ENCODE measurements at places on chromosomes 4 and X.

GRCh38 chr4:57973819-57974218, 863.6 kb upstream of the IGFBP7 start:
- no peak for DNase-seq

DNA sequence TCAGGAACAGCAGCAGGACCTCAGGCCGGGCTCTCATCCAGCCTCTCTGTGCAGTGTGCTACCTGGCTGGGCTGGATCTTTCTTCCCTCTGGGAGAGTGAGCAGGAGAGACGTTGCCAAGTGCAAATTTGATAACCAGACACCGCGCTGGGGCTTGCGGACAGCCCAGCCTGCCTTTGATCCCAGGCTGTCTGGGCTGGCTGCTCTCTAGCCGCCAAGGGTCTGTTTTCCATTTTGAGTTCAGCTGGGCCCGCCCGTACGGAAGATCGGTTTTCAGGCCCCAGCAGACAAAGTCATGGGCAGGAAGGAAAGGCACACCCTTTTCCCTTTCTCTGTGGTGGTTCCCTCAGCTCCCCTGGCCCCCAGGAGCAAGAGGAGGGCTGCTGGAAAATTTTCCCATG, 90.2 kb downstream of the CPZ start:
- no peak for DNase-seq

DNA sequence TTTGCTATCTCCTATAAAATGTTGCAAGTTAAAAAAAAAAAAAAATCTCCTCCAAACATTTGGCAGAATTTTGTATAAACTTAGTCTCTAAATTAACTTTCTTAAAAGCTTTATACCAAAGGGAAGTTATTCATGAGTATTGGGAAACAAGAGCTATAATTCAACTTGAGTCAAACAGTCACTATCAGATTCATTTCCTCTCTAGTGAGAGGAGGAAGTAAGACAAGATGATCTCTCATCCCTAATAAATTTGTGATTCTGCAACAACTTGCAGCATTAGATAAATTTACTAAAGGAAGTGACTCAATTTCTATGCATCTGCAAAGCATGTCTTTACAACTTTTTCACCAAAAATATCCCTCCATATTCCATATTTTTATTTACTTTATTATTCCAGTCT, 135.4 kb upstream of the GNPDA2 start:
- DNase-seq: no peak

- DNase-seq: no peak
Observed at GRCh38 chrX:136271300-136271699, 20.1 kb upstream of the MAP7D3 start.

GRCh38 chr4:105430811-105431210, 43.1 kb downstream of the PPA2 start:
- no peak for DNase-seq

DNA sequence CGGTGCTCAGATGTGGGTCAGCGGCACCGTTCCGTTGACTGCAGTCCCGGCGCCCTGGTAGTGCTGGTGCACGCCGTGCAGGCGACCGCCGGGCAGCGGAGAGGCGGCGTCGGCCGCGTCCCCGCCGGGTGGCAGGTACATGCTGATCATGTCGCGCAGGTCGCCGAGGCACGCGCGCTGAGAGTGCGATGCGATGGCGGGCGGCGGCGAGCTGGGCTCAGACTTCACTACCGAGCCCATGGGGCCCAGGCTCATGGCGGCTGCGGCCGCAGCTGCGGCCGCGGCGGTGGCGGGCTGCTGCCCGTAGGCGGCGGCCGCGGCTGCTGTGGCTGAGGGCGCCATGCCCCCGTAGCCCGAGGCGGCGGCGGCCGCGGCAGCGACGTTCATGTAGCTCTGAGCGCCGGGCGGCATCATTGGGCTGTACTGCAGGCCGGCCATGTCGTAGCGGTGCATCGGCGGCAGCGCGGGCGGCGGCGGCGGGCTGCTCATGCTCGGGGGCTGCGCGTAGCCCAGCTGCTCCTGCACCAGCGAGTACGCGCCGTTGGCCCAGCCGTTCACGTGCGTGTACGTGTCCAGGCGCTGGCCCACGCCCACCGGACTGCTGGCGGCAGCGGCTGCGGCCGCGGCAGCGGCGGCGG, 1.0 kb downstream of the SOX3 start:
- DNase-seq: no peak

DNA sequence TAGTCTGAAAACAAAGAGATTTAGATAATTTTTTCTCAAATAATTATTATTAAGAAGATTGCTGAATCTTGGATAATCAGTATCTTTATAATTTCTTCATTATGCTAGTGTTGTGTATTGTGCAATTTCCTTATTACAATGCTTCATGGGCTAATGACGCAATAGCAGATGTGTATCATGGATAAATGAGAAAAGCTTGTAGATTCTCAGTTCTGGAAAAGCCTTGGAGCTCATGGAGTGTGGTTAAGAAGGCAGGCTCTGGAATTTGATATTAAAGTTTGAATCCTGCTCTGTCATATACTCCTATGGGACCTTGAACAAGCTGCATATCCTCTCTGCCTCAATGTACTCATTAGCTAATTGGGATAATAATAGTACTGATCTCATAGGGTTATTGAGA, 18.9 kb upstream of the CXCL8 start:
- no peak for DNase-seq

DNA sequence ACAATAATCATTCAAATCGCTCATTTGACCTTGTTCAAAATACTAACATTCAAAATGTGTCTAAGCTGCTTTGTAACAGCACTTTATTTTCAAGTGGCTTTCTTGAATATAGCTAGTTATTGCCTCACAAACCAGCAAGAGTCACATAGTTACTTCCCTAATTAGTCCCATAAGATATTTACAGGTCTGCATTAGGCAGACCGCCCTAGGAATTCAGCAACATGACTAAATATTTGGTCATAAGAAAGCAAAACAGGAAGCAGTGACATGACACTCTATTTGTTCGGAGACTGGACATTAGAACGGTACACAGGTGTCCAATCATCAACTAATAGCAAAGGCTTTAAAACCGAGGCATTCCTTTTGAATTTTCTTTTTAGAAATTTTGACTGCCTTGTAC, 262.0 kb downstream of the COL25A1 start:
- DNase-seq: no peak

DNA sequence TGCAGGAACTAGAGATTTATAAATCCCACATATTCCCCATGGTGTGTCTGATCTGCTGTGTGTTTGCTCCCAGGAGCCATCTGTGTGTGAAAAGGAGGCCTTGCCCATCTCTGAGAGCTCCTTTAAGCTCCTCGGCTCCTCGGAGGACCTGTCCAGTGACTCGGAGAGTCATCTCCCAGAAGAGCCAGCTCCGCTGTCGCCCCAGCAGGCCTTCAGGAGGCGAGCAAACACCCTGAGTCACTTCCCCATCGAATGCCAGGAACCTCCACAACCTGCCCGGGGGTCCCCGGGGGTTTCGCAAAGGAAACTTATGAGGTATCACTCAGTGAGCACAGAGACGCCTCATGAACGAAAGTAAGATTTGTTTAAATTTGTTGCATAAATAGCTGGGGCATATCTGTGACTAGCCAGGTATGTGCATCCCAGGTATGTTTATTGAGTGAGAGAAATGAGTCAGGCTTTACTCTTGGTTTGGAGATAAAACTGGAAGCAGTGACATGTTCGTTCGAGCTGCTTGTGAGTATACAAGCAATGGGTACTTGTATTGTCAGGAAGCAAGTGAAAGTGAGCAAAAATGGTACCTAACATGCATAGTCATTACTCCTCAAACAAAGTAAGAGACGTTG, 89.5 kb downstream of the PTTG2 start:
- DNase-seq: no peak

DNA sequence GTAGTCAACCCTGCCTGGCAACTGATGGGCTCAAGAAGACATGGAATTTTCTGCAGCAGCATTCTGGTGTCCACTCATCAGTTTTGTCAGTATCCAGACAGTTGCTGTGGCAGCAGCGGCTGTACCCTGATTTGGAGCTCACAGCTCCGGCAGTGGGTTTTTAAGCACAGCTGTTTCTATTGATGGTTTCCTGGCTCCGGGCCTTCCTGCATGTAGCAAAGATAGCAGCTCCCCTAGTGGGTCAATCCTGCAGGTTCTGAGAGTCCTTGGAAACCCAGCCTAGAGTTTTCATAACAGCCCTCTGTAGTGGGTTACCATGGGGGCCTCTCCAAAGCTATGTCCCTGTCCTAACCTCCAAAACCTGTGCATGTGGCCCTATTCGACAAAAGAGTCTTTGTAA, 84.0 kb upstream of the ATP6AP2 start:
- DNase-seq: no peak

GRCh38 chr4:55125087-55125721, at the start of gene KDR:
TSS of gene KDR (minus strand) at chr4:55125595. CDS start at chr4:55125293, 302 bp downstream.
- DNase-seq: no peak

- no peak for DNase-seq
Observed at GRCh38 chrX:96551322-96551872, 133.2 kb upstream of the DIAPH2 start.

- DNase-seq: no peak
Observed at GRCh38 chr4:149095811-149096210, 653.6 kb upstream of the NR3C2 start.

- DNase-seq: no peak
Observed at GRCh38 chr4:87679449-87680169, 29.5 kb downstream of the DMP1 start.

GRCh38 chr4:168480931-168481611, 779 bp upstream of the DDX60L start:
- no peak for DNase-seq

- no peak for DNase-seq
Observed at GRCh38 chr4:39201963-39202362, 19.6 kb downstream of the WDR19 start.

GRCh38 chr4:94507708-94508107, 56.0 kb downstream of the PDLIM5 start:
- DNase-seq: no peak

GRCh38 chrX:140250391-140250790, 254.5 kb downstream of the SOX3 start:
- no peak for DNase-seq

All from suprapubic skin (tissue), 4 donors.